ENCODE measurements at places on chromosomes 2 and 18. TPM values are rescaled to one million over a fixed set of nuclear protein-coding genes. Genes with fewer than 3 reads are reported as not detected.

DNA sequence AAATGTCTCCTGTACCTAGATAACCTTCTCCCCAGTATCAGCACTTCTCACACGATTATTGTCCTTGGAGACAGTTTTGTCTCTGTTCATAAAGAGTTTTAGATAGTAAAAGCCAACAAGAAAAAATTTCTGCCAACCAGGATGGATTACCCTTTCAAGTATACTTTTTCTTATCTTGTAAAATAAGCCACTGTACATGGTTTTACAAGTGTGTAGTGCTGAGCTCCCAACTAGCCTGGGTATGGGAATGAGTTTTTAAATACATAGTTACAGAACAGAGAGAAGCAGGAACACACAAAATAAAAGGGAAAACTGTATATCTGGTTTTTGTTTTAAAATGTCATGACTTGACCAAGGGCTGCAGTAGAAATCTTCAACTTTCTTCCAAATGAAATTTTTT lies 76.7 kb downstream of the C18orf54 start:
- no peak for DNase-seq

The MC4R gene
- total RNA-seq = not detected

DNA sequence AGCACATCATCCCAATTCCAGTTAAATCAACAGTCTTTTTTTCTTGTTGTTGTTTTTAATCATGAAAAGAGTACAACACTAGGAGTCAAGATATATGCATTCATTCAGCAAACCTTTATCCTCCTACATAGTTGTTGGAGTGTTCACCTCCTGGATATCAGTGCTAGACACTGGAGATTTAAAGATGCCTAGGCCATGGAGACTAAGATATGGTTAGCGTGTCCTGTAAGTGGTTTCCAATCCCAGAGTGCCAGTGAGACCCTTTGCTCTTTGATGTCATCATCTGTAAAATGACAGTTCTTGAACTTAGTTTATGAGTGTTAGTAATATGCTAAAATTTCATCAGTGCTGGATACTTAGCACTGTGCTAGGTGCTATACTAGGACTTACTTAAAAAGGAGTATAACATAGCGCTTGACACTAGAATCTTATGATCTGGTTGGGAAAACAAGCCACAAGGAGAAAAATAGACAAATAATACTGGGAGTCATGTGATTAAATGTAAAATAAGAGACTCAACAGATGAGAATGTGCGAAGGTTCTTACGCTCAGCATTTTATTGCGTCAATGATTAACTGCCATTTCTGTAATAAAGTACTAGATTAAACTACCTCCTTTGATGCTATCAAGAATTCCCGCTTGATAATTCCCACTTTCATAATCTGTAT lies 31.5 kb downstream of the BABAM2 start:
- DNase-seq = peak; percentile 98

The WDR12 gene
- 17.8 TPM for total RNA-seq

DNA sequence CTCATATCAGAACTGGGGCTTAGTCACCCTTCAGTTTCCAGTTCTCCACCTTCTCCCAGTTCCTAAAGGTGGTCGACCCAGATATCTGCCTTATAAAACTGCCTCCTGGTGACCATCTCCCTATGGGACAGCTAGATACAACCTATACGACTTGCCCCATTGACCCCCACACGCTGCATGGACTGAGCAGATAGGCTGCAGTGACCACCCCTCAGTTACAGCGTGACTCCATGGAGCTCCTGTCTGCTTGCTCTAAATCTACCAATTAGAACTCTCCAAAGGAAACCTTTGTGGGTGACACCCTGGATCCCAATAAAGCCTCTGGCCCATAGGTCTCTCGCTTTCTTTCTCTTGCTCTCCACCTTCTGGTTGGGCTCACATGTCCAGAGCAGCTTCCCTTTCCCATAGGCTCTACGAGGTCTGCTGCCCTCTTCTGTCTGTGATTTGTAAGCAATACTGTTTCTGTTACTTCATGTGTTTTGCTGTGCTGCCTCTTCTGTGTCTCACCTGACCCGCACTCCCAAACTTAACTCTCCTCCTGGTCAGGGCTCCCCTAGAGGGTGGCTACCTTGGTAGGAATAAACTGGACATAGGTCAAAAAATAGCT lies 971.3 kb upstream of the FAM98A start:
- DNase-seq = no peak

The GTF2A1L gene
- not detected for total RNA-seq

DNA sequence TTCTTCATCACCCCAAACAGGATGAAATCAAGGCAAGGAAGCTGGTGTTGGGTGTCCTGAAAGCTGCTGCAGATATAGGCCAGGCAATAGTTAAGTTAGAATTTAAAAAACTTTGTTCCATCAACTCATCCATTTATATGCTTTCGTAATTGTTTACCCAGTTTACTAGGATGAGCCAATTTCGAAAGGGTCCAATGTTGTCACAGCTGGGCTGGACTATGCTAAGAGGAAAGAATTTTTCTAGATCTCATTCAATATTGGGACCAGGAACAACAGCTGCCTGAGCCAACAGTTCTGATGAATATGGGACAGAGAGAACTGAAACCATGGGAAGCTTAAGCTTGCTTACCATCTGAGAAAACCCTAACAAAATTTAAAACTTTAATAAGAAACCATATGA lies 21.6 kb upstream of the SP3 start:
- no peak for DNase-seq

GRCh38 chr18:7177116-7177744 lies 53.7 kb upstream of the LRRC30 start:
- DNase-seq = no peak

DNA sequence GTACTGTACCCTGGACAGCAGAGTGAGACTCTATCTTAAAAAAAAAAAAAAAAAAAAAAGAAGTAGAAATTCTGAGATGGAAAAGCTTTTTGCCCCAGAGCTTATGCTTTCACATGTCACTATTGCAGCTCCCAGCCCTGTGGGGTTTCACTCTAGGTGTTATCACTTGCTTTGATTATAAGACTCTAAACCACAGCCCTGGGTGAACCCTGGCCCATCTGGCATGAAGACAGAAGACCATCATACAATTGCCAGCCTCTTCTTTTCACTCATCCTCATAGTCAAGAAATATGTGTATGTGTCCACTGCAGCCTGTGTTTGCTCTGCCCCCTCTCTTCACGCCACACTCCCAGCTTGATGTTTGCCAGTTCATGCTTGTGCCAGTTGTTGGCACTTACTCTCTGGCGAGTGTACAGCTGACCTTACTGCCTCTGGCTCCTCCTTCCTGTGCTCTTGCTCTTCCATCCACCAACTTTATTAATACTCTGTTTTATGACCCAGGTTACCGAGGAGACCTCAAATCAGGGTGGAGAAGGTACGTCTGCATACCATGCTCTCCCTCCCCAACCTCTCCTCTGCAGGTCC lies 136.7 kb upstream of the NCK2 start:
- DNase-seq = no peak

DNA sequence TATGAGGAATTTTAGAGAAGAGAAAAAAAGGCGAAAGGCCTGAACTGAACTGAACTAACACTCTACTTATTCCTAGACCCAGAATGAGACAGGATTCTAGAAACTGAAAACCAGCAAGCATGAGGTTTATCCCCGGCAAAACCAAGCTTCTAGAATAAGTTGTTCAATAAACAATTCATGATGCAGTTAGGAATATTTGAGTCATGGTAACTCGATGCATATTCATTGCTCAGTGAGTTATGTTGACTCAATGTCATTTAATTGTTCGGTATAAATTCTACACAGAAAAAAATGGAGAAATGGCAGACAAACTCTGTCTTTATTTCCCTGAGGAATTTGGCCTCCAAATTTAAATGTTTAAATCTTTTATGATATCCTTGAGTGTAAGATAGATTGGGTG lies 321.5 kb downstream of the SATB2 start:
- DNase-seq = no peak

- DNase-seq = peak; percentile 58
These were observed 48.4 kb downstream of the TMEFF2 start for GRCh38 chr2:192146069-192147015.

GRCh38 chr2:31004257-31004656 lies 134.0 kb downstream of the GALNT14 start:
- no peak for DNase-seq

The CRYGC gene
- not detected for total RNA-seq

GRCh38 chr2:156423674-156424282 lies 12.4 kb upstream of the GPD2 start:
- DNase-seq = no peak

DNA sequence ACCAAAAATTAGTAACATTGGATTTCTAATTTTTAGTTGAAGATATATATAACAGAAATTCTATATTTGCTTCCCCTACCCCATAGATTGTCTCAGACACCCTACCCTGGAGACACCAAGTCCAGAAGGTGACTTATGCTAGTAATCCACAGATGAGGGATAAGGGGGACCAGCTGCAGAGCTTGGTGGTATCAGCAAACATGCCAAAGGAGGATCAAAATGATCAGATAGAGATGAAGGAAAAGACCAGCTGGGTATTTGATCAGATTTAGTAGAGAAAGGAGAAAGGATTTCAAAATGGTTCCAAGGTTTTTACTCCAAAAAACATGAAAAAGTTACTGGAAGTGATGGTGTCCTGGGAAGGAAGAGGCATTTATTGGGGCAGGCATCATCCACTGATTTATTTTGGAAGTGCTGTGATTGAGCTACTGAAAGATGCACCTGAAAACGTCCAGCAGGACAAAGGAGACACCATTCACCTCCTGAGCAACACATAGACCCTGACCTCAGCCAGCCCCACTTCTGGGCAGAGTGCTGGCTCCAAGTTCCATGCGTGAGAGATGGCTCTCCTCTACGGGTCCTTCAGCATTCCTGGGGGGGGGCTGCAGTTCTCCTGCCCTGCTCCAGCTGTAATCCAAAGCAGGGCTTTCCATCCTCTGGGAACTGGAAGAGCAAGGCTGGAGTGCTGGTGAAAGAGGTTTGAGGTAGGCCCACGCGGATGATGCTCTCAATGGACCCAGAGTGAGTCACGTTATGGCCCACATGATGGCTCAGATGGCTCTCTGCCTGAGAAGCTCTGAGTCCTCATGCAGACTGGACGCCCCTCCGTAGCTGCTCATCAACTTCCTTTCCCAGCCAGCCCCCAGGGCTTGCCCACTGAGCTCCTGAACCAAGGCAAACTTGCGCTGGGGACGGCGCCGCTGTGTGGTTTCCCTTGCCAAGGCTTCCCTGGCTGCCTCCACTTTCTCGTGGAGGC lies 3.7 kb upstream of the LRRFIP1 start:
- no peak for DNase-seq

DNA sequence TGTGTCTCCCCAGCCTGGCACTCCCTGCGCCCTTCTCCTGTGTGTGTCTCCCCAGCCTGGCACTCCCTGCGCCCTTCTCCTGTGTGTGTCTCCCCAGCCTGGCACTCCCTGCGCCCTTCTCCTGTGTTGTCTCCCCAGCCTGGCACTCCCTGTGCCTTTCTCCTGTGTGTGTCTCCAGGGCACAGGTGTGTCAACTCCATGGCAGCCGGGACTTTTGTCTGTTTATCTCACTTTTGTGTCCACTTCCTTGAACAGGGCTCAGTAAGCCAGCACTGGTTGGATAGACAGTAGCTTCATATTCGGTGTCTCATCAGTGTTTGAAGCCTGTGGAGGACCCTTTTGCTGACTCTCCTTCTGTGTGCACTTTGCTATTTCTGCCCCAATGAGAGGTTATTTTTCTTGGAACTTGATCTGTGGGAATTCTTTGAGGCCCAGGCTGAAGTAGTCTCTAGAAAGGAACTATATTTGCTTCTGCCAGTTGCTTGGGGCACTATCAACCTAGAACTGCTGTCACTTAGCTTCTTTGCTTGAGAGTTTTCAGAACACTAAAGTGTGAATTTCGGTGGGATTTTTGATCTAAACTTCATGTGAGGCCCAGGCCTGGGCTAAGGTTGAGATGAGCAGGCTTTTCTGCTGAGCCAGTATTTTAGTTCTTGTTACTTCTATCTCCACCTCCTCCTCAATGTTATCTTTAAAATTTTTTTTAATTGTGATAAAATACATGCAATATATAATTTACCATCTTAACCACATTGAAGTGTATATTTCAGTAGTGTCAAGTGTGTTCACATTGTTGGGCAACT lies 8.3 kb upstream of the ASB1 start:
- no peak for DNase-seq

The SCG2 gene
- 0.06 TPM for total RNA-seq

The FAM124B gene
- not detected for total RNA-seq

- no peak for DNase-seq
These were observed 23.5 kb downstream of the TSN start for GRCh38 chr2:121778741-121779487.

DNA sequence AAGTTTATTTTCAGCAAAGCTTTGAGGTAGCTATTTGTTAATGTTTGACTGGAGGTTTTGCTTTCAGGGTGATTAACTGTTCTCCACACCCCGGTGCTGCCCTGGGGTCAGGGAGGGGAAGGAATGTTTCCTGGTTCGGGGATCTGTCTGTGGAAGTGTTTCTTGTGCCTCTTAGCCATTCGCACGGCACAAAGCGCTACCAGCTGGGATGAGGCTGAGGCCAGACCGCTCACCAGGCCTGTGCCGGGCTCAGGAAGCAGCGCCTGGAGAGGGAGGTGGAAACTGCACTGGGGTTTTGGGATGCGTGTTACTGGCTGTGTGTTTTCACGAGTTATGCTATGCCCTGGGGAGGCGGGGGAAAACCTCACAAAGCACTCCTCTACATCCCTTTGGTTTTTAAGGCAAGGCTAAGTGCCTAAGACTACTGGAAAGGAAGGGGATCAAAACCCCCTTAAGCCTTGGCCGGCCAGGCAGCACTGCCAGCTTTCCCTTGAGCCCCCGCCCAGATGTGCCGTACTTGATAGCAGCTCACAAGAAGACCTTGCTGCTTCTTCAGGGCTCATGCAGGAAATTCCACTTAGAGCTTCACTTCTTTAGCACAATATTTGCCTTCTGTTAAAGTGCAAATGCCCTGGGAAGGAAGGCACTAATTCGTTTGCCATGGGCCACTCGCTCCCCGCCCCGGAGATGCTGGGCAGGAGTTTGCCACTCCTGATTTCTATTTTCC lies 65.7 kb upstream of the CNGA3 start:
- peak; percentile 42 for DNase-seq

DNA sequence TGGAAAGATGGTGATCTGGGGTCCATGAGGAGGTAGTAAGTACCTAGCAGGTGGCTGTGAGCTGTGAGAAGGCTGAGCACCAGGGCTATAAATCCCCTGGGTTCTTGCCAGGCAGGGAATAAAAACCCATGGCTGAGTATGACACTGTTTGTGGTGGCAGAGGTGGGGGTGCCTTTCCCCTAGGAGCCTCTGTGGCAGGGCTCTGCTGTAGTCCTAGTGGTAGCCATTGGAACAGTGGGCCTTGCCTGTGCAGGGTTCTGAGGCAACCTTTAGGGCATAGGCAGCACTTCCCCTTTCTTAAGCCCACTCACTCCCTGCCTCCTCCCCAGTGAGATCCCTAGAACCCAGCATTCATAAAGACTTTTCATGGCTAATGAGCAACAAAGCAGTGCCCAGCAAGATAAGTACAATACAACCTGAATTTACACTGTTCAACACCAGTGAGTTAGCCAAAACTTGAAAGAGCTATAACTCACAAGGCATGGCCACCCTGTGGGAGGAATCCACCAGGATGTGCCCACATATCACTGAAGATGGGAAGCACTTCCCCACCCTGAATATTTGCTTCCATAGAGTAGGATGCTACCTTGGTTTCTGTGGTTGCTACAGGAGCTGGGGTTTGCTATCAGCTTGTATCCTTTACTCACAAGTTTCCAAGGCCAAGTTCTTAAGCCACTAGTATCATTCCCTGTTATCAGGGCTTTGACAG lies 100.9 kb upstream of the NEUROD1 start:
- DNase-seq = no peak

The EMILIN1 gene
- total RNA-seq = 0.80 TPM

The KLHL14 gene
- 3.0 TPM for total RNA-seq

- DNase-seq = no peak
These were observed 396.3 kb upstream of the CHST9 start for GRCh38 chr18:27581296-27581904.

The TUBA4B gene
- 0.52 TPM for total RNA-seq

Data from epithelial cell of proximal tubule (primary cell).